ENCODE measurements at places on chromosomes 2 and 18.

GRCh38 chr2:73566288-73566878 is 75.8 kb downstream of the NAT8 start:
- no peak for DNase-seq

GRCh38 chr2:8094526-8094925 is 587.3 kb upstream of the ID2 start:
- DNase-seq, result no peak

DNA sequence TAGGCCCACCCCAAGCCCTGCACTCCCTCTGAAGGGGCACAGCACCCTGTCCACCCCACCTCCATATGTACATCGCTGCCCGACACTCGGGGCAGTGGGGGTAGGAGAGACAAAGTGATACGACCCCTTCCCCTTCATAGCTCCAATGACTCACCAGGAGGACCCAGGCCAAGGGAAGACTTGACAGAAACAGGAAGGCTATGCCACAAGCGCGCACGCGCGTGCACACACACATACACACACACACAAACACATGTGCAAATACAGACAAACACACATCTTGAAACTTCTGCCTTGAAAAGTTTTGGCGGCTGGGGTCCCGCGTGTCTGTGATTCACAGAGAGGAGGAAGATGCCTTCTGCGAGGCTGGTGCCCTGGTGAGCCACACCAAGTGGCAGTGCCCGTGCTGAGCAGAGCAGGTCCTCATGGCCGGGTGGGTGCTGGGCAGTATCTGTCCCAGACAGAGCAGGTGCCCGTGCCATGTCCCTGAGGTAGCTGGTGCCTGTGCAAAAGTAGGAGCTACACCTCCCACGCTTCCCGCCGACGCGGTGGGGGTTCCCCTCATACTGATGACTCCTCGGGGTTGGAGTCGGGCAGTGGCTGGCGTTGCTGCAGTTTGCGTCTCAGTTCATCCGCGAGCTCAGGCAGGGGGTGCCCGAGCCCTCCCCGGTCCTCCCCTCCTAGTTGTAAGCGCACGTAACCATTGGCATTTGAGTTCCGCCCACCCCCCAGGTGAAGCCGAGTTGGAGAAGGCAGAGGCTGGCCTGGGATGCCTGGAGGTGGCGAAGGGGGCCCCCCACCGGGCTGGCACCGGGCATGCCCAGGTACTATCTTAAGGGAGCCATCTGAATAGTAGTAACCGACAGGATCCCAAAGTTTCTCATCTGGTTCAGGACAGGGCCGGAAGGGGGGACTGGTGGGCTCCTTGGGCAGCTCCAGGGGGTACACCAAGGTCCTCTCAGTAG is 2.5 kb upstream of the ANKRD39 start:
- DNase-seq, result no peak

- no peak for DNase-seq
Observed at GRCh38 chr18:4433717-4434116, 21.4 kb downstream of the DLGAP1 start.

GRCh38 chr2:62208074-62208757 is 12.3 kb downstream of the B3GNT2 start:
- no peak for DNase-seq

DNA sequence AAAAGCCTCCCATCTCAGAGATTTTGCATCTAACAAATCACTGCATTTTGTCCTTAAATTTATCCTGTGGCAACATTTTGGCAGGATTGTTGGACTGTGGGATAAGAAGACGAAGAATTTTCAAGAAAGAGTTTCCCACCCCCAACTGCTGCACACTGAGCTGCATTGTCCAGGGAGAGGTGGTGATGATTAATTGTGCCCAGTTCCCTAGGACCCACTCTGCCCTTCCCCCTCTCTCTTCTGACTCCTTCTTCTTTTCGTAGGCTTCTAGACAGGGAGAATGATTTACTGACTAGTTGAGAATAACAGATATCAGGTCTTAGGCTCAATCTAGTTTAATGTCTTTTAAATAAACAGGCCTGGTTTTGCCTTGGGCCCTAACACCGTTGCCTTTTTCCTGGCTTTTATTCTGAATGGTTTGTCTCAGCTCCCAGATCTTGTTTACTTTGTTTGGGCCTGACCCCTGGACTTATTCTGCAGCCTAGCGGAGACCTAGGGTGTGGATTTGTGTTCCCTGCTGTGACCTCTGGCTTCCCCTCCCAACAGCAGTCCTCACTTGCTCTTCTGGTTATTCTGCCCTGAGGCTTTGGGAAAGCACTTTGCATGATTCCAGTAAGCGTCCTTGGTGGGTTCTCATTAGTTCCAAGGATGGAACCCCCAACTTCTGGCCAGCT is 233.3 kb downstream of the INSIG2 start:
- DNase-seq, result no peak

DNA sequence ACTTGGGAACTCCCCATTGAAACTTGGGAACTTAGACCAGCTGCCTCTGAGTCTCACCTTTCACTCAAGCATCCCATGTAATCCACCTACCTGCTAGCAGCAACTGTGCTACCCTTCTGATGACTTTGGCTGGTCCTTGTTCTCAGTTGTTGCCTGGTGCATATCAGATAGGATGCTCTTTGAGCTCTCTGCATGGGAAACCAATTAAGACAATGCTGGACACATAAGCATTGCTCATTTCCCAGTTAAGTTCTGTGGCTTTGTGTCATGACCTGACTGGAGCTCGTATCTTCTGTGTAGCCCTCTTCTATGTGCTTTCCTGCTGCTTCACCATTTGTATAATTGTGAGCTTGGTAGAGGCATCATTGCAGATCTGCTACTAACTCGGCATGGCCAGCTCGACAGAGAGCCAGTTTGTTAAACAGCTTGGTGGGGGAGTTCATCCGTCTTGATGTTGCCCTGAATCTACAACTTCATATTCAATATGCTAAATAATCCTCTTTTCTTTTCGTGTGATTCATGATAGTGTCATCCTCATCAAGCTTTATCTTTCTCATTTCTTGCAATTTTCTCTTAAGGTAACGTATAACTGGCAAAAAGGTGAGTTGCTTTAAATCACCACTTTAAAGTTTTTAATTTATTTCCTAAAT is 447.5 kb upstream of the SLC14A2 start:
- DNase-seq, result no peak

DNA sequence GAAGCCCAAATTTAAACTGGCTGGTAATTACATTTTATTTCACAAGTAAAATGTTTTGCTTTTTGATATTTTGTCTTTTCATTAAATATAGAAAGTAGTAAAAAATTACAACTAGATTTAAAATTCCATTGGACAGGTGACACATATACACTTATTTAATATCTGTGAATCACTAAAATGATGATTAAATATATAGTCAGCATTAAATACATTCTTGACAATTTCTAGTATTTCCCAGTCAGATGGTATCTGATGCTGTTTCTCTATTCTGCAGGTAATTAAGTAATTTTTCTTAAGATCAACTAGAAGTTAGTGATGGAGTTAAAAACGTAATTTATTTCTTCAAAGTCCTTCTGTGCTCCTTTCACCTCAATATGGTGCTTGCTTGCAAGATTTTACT is 237.8 kb downstream of the LRRTM4 start:
- DNase-seq, result no peak

- no peak for DNase-seq
Observed at GRCh38 chr2:207635468-207636200, 10.4 kb upstream of the METTL21A start.

GRCh38 chr2:174485788-174486562 is 854 bp downstream of the GPR155 start:
- no peak for DNase-seq

GRCh38 chr18:24208270-24209035 is 69.6 kb downstream of the CABYR start:
- no peak for DNase-seq

- no peak for DNase-seq
Observed at GRCh38 chr18:76462326-76462694, 32.7 kb downstream of the ZNF516 start.

GRCh38 chr2:7803515-7803914 is 878.3 kb upstream of the ID2 start:
- no peak for DNase-seq

DNA sequence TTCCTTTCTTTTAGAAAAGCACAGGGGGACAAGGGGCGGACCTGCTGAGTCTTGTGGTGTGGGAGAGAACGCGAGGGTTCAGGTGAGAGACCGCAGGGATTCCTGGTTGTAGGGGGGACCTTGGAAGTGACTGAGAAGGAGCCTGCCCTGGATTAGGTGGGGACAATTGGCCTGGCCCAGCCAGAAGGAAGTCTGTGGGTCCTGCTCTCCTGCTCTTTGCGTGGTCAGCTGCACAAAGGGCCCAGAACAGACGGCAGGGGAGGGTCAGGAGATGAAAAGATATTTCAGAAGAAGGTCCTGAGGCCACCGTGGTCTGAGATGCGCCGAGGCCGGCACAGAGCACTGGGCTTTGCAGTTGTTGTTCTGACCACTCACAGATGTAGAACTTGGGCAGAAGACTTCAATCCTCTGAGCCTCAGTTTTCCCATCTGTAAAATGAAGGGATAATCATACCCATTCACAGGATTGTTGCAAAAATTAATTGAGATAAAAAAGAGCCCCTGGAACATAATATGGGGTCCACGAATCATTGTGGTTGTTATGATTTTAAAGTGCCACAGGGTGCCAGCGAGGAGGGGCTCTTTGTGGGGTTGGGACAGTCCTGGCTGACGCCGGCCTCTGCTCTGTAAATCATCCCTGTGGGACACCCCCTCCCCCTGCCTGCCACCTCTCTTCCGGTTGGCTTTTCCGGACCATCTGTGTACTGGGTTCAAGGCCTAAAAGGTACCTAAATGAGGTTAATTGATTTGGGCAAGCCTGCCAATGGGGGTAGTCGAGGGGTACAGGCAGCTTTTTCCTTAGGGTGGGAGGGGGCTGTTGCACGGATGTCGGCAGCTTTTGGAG is 1.8 kb downstream of the LPIN1 start:
- DNase-seq, result no peak

- no peak for DNase-seq
Observed at GRCh38 chr2:220075835-220076234, 448.4 kb downstream of the SLC4A3 start.

GRCh38 chr2:176879426-176879995 is 333.1 kb upstream of the HNRNPA3 start:
- no peak for DNase-seq

GRCh38 chr2:119289093-119289492 is 65.5 kb downstream of the STEAP3 start:
- DNase-seq, result no peak

DNA sequence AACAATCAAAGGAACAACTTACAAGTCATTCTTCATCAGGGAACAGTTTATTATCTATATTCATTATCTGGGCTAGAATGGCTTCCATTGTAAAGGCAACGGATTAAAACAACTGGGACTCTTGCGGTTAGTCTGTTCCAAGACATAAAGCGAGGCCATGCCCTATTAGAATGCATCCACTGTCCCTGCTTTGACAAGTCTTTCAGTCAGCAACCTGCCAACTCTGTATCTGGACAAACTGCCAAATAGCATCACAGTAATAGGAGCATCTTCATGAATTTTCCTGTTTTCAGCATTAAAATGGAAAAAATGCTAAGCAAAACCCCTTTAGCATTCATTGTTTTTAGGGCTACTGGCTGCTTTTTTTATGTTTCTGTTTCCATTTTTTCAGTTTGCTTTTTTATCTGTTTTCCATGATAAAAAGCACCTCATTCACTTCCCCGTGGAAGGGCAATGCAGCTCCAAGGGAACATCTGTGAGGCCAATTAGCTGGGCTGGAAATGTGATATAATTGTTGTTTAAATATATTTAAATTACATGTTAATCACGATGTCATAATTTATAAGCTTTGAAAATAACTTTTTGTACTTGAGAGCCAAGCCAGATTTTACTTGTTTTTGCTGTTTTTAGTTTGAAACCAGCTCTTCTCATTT is 834.3 kb downstream of the CPS1 start:
- no peak for DNase-seq

GRCh38 chr2:160335441-160335840 is 135.4 kb upstream of the ITGB6 start:
- no peak for DNase-seq

DNA sequence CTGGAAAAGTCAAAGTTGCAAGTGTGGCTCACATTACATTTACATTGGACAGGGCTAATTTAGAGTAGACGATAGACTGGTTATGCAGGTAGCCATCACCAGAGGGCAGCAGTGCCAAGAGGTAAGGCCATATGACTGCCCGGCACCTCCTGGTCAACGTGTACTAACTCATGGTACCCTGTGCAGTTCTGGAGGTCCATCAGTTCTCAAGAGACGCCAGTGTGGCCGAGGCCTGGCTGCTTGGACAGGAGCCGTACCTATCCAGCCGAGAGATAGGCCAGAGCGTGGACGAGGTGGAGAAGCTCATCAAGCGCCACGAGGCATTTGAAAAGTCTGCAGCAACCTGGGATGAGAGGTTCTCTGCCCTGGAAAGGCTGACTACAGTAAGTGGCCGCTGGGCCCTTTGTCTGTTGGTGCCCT is 65.8 kb upstream of the EML6 start:
- no peak for DNase-seq

DNA sequence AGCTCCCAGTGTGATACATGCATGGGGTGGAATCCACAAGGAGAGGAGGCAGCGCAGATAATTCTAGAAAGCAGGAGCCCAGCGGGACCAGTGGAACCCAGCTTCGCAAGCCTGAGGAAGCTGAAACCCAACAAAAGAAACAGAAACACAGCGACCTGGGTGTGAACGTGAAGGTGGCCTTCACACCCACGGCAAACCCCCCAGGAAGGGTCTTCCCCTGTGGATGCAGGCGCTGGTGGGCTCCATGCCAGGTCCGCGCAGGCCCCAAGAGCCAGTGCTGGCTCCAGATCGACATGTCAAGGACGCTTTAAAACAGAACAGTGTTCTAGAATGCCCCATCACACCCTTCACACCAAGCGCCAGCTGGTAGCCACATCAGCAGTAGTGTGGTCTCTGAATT is 22.1 kb downstream of the KIF1A start:
- DNase-seq, result no peak

DNA sequence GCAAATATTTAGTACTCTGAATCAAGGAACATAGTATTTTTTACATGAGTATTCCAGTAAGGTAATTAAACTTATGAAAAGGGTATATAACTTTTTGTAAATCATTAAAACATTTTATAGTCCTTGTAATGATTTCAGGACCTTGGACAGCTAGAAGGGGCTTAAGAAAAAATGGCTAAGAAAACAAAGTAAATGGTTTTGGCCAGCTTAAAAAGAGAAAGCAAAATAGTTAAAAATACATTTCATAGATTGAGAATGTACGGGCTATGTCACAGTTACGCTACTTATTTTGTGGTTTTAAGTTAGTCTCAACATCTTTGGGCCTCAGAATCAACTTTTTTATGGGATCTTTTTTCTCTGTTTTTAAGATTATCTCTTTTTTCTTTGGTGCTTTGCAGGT is 26.7 kb downstream of the POLI start:
- no peak for DNase-seq

GRCh38 chr2:39697454-39697853 is 31.7 kb downstream of the TMEM178A start:
- DNase-seq, result no peak

GRCh38 chr2:71691747-71692441 is 238.5 kb downstream of the DYSF start:
- no peak for DNase-seq

DNA sequence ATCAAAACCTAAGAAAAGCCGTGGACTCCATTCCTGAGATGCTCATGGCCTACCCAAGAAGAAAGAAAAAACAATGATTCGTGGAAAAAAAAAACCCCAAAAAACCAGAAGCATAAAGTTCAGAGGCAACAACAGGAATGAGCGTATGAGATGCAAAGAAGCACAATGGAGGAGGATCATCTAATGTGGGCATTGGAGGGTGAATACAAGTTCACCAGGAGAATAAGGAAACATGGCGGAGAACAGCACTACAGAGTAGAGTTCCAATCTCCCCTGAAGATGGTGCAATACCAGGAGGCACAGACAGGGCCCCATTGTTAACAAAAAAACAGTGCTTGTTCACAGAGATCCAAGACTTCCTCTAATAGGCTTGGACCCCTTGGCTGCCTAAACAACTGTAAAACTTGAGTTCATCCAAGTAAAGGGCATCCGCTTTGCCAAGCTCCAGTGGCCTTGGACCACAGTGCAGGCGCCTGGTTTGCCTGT is 337.2 kb downstream of the PDE11A start:
- no peak for DNase-seq
